ENCODE measurements at places on chromosomes 7 and 10. TPM values are rescaled to one million over a fixed set of nuclear protein-coding genes. Genes with fewer than 3 reads are reported as not detected.

FAM25A gene
- total RNA-seq = not detected

GPR15LG gene
- not detected for total RNA-seq

EVX1 gene
- 0.50 TPM for total RNA-seq

MRLN gene
- not detected for total RNA-seq

TUBB8 gene
- not detected for total RNA-seq

LRIT1 gene
- not detected for total RNA-seq

EBLN1 gene
- total RNA-seq = not detected

WAPL gene
- total RNA-seq = 22.0 TPM

ACTA2 gene
- 257 TPM for total RNA-seq

ZNF511 gene
- total RNA-seq = 14.3 TPM

TLX1 gene
- not detected for total RNA-seq

FAM180A gene
- 1.3 TPM for total RNA-seq

JCAD gene
- total RNA-seq = 12.9 TPM

DENND2A gene
- total RNA-seq = 3.2 TPM

THNSL1 gene
- total RNA-seq = 4.1 TPM

NUTM2B gene
- 1.3 TPM for total RNA-seq

NKX6-2 gene
- not detected for total RNA-seq

LRMDA gene
- total RNA-seq = 1.2 TPM

TMEM184A gene
- not detected for total RNA-seq

CCL24 gene
- total RNA-seq = not detected

NYAP1 gene
- 0.59 TPM for total RNA-seq

NODAL gene
- total RNA-seq = not detected

C10orf105 gene
- not detected for total RNA-seq

LRRN3 gene
- 0.87 TPM for total RNA-seq

SEMA3A gene
- 0.34 TPM for total RNA-seq

HOXA1 gene
- not detected for total RNA-seq

PRPS1L1 gene
- total RNA-seq = not detected

CDHR3 gene
- 1.6 TPM for total RNA-seq

PNLIPRP1 gene
- total RNA-seq = not detected

CHAT gene
- total RNA-seq = not detected

SYCE1 gene
- total RNA-seq = 0.05 TPM

MYH16 gene
- total RNA-seq = not detected

SPDYE2 gene
- total RNA-seq = not detected

TMEM140 gene
- 25.7 TPM for total RNA-seq

PLXNA4 gene
- total RNA-seq = 22.8 TPM

GARIN1A gene
- 0.19 TPM for total RNA-seq

OR13A1 gene
- total RNA-seq = not detected

FXYD4 gene
- not detected for total RNA-seq

CAMK1D gene
- total RNA-seq = 1.3 TPM

ASIC3 gene
- 0.37 TPM for total RNA-seq
